ENCODE measurements at places on chromosomes 5 and 9.

- no peak for DNase-seq
Measured at GRCh38 chr5:166672431-166672830, 1619.0 kb upstream of the WWC1 start.

DNA sequence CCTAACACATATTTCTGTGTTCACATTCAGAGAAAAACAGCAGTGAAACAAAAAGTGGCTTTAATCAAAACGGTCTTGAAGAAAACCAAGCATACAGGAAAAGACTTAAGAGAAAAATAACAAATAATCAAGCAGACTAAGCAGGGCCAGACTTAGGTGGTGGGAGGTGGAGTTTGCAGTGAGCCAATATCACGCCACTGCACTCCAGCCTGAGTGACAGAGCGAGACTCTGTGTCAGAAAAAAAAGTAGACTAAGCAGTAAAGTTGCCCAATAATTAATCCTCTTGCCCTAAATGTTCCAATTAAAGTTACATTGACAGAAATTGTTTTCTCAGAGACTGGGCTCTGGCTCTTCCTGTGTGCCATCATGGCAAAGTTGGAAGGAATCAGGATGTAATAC lies 26.6 kb upstream of the GLDC start:
- DNase-seq: no peak

- no peak for DNase-seq
Measured at GRCh38 chr9:111783857-111784256, 10.9 kb downstream of the SHOC1 start.

DNA sequence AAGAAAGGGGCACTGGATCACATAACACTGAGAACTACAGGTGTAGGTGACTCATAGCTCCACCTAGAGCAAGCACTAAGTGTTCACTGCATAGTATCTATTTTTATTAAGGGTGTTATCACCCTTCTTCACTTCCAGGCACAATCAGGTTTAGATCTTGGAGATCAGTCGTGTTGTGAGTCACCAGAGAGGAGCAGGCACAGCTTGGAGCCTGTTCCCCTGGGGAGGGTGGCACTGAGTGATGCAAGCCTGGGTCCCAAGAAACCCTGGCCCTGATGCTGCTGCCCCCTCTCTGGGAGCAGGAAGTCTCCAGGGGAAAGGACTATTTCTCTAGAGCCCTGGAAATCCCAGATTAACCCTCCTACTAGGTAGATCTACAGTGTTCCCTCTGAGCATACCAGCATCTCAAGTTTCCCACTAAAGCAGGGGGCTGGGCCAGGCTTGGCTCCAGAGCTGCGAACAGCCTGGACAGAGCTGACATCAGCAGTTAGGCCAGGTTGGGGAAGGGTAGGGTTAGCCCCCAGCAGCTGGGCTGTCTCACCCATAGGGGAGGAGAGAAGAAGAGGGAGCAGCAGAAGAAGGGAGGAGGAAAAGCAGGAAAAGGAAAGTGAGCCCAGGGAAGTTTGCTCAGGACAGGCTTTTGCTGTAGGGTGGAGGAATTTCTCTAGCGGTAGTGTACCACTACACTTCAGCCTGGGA lies 28.1 kb upstream of the SPINK4 start:
- peak; percentile 47 for DNase-seq

DNA sequence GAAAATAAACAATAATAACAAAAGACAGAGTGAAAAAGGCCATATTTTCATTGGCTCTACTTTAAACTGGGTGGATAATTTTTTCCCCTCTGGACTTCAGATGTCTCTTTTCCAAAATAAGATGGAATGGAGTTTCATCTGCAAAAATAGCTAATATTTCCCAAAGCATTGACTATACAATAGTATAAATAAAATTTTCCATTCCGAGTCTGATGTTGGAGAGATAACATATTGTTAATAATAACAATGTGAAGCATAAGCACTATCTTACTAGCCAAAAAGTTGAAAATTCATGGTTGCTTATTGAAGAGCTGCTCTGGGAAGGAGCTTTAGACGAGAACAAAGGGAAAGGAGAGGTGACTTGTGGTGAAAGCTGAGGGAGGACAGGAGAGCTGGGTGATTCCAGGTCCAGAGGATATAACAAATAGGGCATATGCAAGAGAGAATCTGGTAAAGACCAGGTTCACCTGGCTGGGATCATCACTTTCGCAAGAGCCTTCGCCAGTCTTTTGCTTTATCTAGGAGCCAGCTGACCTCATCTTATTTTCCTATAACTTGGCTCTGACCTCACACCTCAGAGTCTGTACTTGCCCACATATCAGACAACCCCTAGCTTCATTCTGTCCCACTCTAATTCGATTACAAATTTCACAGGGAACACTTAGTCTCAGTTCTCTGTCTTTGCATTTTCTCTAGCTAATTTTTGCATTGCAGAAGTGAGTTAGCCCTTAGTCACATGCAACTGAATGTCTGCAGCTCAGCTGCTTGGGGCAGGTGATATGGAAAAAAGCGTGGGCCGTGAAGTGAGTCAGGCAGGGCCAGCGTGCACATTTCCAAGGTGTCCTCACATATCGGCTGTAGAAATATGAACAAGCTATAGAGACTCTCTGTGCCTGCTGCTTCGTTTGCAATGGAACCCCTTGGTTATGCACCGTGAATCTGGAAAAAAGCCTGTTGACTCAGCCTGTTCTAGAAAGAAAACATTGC lies 7.6 kb upstream of the ZNF474 start:
- peak; percentile 58 for DNase-seq
